Mammary epithelial cell (primary cell): ENCODE measurements at places on chromosomes 16 and 17.

DNA sequence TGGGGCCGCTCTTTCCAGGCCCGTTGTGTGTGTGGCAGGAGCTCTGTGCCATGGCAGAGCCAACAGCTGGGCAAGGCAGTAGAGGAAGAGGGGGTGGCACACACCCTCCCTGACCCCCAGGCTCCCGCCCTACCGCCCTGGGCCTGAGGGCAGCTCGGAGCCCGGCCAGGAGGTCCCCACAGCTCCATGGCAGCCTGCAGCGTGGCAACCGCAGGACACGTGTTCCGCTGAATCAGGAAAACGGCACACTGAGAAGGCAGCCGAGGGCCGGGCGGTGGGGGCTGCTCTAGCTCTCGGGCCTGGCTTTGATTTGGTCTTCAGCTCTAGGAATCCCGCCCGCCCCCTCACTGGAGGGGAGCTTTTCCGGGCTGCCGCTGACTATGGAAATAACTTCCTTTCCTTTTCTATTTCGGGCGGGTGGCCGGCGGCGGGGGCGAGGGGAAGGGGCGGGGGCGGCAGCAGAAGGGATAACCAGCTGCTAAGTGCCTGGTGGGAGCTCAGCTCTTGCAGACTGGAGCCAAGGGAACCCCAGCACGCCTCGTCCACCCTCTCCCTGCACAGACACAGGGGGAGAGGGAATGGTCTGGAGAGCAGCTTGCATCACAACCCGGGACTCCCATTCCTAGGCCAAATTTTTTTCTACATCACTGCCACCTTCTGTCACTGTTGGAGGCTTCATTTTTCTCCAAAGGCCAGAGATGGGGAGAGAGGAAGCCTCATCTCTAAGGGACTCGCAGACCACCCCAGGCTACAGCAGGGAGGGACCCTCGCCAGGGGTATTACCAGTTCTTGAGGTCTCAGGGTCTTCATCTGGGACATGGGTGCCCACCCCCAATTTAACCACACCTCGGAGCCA lies 24.8 kb upstream of the MRPS23 start:
- DNase-seq = peak; percentile 58

GRCh38 chr17:40063901-40064531 lies 1.3 kb downstream of the THRA start:
- no peak for DNase-seq

DNA sequence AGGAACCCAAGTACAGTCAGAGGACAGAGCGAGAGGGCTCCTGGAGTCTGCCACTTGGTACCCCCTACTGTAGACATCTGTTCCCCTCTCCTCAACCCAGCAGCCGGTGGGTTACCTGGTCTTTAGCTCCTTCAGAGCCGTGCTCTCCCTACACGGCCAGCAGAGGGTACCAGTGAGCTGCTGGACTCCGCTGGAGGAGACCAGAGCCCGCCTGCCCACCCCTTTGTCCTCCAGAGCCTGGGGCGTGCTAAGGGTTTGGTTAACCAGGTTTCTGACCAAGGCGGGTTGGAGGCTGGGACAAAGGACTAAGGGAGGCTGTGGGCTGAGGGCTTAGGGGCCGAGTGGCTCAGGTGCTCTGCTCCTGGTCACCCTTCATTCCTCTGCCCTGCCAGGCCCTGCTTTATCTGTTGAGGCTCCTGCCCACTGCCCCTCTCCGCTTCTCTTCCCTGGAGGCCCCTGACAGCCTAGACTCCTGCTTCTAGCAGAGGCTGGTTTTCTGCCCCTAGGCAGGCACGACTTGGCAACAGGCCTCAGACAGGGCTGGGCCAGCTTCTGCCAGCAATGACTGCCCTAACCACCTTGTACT lies 2.7 kb upstream of the HSD11B2 start:
- peak; percentile 39 for DNase-seq

DNA sequence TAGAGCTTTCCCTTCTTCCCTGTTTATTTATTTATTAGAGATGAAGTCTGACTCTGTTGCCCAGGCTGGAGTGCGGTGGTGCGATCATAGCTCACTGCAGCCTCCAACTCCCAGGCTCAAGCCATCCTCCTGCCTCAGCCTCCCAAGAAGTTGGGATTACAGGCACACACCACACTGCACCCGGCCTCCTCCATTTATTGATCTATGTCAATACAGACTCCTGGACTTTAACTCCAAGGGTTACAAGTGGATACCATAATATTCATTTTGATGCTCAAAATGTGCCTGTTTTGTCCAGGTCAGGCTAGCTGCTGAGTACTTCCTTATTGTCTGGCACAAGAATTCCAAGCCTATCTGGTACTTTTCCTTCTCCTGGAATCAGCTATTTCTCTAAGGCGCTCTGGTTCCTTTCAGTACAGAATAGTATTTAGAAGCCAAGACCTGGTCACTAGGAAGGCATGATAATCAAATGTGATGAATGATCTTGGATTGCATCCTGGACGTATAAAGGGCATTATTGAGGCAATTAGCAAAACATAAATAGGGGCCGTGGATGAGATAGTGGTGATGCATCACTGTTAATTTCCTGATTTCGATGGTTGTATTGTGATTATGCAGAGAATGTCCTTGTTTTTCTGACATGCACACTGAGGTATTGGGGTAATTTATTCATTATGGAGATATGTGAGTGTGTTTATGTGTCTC lies 21.7 kb downstream of the IL4R start:
- DNase-seq = no peak

GRCh38 chr17:66313325-66313724 lies 10.9 kb downstream of the PRKCA start:
- no peak for DNase-seq

- DNase-seq = no peak
These were observed 168.4 kb downstream of the RAB11FIP4 start for GRCh38 chr17:31559584-31560501.

DNA sequence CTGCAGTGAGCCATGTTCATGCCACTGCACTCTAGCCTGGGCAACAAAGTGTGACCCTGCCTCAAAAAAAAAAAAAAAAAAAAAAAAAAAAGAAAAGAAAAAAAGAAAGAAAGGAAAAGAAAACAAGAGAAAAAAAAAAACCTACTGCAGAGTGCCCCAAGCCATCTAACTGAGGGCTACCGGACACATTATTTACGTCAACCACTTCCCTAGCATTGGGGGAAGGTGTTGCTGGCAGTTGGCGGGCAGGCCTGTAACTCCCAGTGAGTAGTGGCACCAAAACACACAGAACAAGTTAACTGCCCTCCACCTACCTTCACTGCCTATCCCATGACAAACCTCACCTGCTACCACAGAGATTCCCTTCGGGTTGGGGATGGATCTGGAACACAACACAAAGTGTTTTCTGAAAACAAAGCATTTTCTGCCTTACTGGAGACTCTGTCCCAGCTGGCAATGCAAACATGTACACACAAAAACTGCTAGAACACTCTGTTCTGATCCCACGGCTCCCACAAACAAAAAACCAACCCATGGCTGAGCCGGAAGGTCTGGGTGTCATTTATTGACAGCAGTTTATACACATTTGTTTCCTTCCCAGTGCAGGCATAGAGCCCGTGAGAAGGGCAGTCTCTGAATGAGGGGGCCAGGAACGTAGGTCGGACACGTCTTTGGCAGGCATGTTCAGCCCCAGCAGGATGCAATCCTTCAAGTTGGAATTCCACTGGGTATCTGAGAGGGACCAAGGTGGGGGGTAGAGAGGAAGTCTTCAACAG lies 11.0 kb downstream of the PHB1 start:
- DNase-seq = no peak

GRCh38 chr16:68529931-68530701 lies 9.0 kb upstream of the ZFP90 start:
- peak; percentile 80 for DNase-seq

GRCh38 chr16:73166947-73167550 lies 119.1 kb upstream of the ZFHX3 start:
- peak; percentile 14 for DNase-seq

- DNase-seq = no peak
These were observed 186.6 kb upstream of the CDH11 start for GRCh38 chr16:65308506-65308905.

DNA sequence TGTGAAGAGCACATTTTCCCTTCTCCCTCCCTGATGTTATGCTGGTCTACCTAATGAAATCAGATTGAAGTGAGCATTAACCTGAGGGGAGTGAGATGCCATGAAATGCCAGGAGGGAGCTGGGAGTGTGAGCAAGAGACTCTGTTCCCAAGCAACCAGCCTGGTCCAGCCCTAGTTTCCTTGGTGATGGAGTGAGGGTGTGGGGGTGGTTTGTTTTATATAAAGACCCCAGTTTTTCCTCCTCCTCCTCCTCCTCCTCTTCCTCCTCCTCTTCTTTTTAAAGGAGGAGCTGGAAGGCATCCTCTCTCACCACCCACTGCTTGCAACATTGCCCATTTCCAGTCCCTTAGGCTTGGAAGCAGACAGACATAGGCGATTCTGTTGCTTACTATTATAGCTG lies 97.1 kb downstream of the DNAH3 start:
- DNase-seq = no peak

DNA sequence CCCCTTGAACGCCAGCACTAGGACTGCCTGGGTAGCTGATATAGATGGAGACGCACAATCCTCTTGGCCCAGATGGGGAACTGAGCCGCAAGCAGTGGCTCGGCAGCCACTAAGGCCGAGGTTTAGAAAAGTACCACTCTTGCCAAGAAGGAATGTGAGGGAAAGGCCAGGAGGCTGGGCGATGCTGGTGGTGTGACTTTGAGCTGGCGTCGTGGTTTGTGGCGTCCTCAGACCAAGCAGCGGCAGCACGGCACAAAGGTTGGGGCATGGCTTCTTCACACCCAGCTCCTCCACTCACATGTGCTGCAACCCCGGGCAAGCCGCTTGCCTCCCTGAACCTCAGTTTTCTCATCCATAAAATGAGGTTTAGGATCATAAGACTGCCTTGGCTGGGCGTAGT lies 15.6 kb downstream of the DCAKD start:
- DNase-seq = no peak

DNA sequence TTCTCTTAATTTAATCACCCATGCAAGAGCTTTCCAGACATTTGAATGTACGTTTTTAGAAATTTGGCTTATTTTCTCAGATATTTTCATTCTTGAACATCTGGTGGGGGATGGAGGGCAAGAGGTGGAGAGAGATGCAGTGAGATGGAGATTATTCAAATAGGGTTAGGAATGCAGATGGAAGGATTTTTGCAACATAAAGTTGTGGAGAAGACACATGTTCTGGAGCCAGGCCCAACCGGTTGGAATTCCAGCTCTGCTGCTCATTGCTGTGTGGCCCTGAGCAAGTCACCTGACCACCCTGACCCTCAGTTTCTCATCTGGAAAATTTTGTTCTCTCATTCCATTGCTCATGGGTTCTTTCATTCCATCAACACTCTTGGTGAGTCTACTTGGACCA lies 66.9 kb downstream of the IRX3 start:
- DNase-seq = no peak

GRCh38 chr17:63697341-63698286 lies 2.3 kb downstream of the LIMD2 start:
- DNase-seq = peak; percentile 29

DNA sequence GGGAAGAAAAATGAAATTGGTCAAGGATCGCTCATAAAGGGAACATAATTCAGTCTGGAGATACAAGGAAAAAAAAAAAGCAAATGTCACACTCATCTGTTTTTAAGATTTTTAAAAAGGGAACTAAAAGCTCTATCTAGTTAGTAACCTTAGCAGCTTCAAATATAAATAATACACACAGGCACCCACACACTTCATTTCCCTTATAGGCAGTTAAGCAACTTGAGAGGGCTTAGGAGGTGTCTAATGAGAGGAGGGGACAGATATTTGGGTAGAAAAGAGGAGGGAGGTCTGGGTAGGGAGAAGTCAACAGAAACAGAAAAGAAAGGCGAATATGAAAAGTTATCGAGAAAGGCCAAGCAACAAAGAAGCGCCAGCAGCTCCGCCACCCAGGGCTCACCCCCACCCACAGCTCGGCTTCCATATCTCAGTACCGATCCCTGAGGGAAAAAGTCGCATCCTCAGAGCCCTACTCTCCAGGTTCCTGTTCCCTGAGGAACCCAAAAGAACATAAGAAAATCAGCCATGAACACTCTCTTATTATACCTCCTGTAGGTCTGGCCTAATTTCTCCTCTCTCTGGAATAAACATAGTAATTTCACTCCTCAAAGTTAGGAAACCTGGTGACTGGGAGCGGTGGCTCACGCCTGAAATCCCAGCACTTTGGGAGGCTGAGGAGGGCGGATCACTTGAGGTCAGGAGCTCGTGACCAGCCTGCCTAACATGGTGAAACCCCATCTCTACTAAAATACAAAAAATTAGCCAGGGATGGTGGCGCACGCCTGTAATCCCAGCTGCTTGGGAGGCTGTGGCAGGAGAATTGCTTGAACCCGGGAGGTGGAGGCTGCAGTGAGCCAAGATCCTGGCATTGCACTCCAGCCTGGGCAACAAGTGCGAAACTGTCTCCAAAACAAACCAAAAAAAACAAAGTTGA lies 69.6 kb upstream of the RCVRN start:
- DNase-seq = no peak

GRCh38 chr16:2464333-2464732 lies 4.4 kb downstream of the TEDC2 start:
- DNase-seq = no peak

GRCh38 chr16:84599521-84600202 lies 18.2 kb downstream of the COTL1 start:
- DNase-seq = peak; percentile 16

GRCh38 chr17:4449736-4450135 lies 16.0 kb downstream of the SPNS3 start:
- DNase-seq = no peak

- DNase-seq = no peak
These were observed 11.8 kb downstream of the MPO start for GRCh38 chr17:58268774-58269556.

DNA sequence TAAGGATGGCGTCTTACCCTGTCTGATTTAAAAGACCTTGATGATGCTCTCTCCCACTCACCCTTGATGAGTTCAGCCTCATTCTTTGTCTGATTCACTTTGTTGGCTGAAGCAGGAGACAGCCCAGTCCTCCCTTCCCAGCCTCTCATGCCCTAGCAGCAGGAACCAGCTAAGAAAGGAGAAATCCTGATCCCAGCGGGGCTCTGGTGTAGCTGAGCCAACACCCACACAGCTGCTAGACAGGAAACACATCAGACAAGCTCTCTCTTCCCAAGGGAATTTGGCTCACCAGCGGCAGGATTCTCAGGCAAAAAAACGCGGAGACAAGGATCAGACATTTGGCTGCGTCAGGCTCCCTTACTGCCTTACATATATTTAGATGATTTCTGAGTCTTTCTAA lies 211.5 kb downstream of the CDH11 start:
- DNase-seq = no peak

GRCh38 chr16:15034266-15035162 lies 21.4 kb downstream of the NTAN1 start:
- no peak for DNase-seq

DNA sequence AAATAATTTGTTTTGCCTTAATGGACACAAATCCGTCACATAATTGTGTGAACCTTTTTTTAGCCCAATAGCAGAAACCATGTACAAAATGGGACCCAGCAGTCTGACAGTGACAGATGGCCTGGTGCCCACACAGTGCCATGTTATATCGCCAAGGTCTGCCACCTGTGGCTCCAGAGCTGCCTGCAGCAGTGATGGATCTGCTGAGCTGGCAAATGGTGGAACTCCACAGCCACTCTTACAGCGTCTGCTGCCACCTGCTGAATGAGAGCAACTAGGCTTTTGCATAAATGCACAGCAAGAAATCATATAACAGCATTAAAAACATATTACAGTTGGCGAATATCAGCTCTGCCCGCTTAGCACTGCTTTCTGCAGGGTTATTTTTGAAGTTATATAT lies 59.4 kb downstream of the NUP93 start:
- DNase-seq = peak; percentile 45

GRCh38 chr16:11409398-11409797 lies 64.1 kb downstream of the RMI2 start:
- no peak for DNase-seq
